ENCODE measurements at places on chromosomes 1 and 21.

DNA sequence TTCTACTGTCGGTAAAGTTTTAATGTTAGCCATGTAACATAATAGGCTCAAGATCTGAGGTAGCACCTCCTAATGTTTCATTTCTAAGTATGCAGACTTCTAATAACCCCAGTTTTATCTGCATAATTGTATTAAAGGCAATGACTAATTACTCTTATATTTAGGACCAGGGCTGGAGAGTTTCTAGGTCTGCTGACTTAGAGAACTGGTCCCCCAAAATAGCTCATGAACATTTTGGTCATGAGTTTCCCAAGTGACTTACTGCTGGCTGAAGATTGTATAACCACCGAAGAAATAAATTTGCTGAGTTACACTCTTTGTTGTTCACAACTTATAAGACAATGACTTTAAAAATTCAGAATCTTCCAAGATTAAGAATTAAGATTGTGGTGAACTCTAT lies 197.8 kb upstream of the TNR start:
- DNase-seq = no peak

DNA sequence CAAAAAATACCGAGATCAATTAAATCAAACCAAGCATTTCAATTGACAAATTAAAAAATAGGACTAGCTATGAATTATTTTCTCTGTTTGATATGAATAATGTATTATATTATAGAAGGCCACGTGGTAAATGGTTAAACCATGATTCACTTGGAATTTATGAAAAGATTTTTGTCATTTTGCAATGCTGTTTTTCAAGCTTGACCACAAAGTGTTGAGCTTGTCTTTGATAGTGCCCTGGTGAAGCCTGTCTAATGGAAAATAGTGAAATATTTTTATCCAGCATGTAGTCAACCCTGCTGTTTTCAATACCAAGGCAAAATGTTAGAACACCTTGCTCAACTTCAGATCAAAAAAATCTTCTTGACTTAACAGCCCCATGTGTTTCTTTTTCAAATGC lies 288.0 kb upstream of the PRMT6 start:
- DNase-seq = no peak

GRCh38 chr1:30446508-30446907 lies 276.9 kb downstream of the MATN1 start:
- DNase-seq = no peak

DNA sequence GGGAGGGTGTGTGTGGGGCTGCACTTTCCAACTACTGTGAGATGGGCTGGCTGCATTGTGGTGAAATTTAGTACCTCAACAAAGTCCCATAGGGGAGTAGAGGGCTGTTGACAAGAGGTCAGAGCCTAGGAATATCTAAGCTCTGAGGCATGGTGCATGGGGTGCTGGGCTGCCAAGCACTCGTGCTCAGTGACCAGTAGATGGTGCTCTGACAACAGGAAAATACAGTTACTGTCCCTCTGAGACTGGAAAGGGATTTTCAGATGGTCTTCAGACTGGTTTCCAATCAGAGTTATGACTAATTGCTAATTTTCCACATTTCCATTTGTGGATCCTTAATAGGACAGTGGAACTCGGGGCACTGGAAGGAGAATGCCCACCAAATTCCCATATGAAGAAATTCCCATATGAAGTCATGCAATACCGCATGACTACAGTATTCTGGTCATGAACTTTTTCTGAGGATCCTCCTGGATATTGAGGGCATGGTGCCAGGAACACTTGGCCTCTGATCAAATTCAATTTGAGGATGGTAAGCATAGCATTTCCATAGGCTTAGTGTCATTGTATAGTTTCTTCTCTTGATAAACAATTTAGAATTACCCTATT lies 4.1 kb upstream of the CACNA1E start:
- peak; percentile 55 for DNase-seq

DNA sequence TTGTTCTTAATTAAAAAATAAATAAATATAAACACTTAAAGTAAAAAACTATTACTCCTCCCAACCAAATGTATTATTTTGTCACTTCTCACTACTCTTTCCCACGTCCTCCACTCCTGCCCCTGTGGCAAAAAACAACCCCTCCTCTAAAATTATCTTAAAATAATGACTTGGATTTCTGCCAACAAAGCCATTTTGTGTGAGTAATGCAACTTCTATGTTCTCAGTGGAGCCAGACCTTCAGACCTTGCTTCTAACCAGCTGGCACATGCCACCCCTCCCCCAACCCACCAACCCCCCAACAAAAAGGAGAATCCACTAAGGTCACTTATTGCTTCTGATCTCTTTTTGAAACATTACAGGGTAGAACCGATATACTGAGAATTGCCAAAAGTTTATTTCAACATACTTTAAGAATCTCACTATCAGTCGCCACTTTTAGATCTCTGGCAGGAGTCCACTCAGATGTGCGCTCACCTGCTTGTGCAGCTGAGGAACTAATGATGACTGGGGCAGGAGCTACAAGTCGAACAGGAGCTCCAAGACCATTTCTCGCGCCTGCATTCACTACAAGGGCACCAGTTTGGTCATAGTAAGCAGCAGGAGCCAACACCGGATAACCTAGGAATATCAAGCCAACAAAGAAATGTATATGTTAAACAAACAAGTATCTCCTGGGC lies 58.3 kb upstream of the SDC3 start:
- DNase-seq = peak; percentile 88

DNA sequence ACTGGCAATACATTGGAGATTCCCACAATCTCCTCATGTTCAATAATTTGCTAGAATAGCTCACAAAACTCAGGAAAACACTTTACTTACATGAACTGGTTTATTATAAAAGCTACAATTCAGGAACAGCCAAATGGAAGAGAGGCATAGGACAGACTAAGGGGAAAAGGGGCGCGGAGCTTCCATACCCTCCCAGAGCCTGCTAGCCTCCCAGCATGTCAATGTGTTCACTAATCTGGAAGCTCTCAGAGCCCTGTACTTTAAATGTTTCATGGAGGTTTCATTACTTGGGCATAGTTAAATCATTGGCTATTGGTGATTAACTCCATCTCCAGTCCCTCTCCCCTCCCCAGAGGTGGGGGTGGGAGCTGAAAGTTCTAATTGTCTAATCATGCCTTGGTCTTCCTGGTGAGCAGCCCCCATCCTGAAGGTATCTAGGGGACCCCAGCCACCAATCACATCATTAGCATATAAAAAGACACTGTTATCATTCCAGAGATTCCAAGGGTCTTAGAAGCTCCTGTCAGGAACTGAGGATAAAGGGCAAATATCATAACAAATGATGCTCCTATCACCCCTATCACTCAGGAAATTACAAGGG lies 10.9 kb upstream of the DMRTB1 start:
- no peak for DNase-seq

DNA sequence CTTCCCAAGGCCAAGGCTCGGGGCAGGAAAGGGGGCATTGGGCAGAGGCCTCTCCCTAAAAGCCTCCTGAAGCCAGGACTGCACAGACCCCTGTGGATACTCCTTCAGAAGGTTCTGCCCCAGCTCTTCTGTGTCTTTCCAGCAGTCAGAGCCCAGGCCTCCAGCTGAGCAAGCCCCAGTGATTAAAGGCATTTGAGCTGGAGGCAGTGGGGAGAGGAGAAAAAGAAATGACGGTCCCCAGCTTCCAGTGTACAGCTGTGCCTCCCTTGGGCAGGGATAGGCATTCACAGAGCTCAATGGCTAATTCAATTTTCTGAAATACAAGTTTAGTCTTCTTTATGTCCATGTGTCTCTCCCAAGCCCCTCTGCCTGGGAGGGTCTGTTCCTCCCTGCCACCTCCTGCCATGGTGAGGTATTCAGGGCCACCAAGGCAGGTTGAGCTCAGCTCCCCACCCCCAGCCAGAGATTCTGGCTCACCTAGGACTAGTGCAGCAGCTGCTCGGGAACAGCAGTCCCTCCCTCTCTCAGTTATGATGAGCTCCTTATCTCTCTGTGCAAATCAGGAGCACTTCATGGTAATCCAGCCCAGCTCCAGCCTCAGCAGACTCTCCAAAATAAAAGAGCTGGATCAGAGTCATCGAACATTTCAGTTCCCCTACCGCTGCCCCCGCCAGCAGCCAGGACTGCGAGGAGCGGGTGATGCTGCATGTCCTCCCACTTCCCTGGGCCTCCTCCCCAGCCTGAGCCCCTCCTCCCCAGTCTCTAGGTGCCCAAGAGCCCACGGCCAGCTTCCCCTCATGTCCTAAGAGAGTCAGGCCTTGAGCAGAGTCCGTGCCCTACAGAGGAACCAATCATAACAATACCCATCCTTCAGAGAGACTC lies 208.4 kb upstream of the ZC3H12A start:
- no peak for DNase-seq

DNA sequence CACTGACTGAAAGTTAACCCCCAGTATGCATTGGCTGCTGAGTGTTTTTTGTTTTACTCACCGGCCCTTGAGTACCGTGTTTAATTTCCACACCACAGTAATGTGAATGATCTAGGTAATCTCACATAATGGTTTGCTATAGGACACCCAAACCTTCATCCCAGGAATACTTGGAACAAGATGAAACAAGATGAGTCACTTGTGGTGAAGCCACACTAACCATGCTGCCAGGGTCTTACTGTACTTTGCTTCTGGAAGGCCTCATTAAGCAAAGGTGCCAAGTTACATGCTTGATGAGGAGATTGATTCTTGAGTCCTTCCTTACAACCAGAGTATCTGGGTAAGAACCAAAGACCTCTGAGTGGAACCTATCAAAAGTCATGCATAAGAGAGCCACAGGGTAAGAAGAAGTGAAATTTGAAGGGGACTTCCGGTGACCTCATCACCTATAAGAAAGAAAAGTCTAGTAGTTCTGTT lies 163.3 kb downstream of the NRIP1 start:
- DNase-seq = no peak

Measured in NCI-H1436 (cell line).